ENCODE measurements at places on chromosomes 3 and 15.

GRCh38 chr15:22978691-22979237 lies 1.4 kb downstream of the CYFIP1 start:
- DNase-seq = no peak

DNA sequence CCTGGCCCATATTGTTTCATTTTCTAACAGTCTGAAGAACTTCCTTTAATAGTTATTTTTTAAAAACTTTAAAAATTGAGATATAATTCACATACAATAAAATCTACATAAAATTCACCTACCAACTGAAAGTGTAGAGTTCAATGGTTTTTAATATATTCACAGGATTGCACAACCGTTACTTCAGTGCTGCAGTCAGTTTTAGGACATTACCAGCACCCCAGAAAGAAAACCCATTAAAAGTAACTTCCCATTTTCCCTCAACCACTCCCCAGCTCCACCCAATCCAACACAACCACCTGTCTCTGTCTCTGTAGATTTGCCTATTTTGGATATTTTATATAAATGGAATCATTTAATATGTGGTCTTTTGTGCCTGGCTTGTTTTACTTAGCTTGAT lies 29.6 kb downstream of the MGA start:
- no peak for DNase-seq

- no peak for DNase-seq
Measured at GRCh38 chr3:32109256-32109655, 2.8 kb downstream of the GPD1L start.

- DNase-seq = no peak
Measured at GRCh38 chr3:108428586-108428985, 81.8 kb downstream of the MYH15 start.

- DNase-seq = no peak
Measured at GRCh38 chr15:98800437-98801233, 152.3 kb downstream of the IGF1R start.

DNA sequence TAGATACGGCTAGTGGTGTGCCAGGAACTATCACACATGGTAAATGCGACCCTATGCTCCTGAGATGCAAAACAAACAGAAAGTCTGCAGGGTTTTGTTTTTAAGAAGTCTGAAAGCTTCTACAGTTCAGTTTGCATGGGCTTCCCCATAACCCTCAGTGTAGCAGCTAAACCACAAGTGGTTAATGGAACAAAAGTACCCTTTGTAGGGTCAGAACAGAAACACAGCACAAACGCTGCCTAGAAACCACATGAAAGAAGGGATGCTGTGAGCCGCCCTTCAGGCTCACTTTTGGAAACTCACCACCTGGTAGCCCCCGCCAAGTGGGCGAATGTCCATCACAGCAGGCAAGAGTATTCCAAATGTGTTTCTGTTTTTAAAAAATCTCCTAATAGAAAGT lies 46.2 kb downstream of the CTDSPL start:
- DNase-seq = no peak

- DNase-seq = no peak
Measured at GRCh38 chr3:174318181-174318580, 541.0 kb upstream of the NAALADL2 start.

- no peak for DNase-seq
Measured at GRCh38 chr3:192826214-192827006, 91.2 kb downstream of the MB21D2 start.

- no peak for DNase-seq
Measured at GRCh38 chr3:47630810-47631209, 52.1 kb upstream of the CSPG5 start.

DNA sequence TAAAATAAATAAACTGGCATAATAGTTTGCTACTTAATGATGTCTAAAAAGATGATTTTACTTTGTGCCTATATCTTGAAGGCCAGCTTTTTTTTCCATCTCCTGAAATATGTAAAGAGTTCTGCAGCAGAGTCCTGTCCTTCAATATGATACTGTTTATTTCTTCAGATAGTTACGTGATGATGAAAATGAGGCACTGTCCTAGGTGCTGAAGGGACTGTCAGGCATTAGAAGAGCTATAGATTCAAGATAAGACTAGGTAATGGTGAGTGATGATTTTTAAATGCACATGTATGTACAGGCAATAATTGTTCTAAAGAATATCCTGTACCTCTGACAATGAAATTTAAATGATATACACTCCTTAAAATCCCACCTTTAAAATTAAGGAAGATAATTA lies 326.9 kb upstream of the DNAJC19 start:
- DNase-seq = no peak

DNA sequence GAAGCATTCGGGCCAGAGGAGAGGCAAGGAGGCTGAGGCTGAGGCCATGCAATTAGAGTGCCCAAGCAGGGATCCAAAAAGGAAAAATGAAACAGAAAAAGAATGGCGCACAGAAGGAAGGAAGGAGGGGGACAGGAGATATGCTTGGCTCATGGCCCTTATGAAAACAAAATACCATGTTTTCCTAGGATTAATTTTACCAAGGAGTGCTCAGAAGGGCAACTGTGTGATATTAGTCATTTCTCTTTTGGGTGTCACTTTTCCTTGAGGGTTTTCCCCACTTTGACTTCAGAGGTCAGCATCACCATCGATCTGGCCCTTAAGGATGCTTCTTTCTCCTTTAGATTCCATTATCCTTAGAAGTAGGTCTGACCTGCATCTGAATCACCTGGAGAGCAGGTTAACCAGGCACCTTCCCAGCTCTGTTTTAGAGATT lies 1.4 kb downstream of the PARP14 start:
- DNase-seq = no peak

GRCh38 chr3:24773798-24774197 lies 279.1 kb upstream of the THRB start:
- DNase-seq = no peak

GRCh38 chr15:73937726-73938125 lies 11.5 kb downstream of the LOXL1 start:
- no peak for DNase-seq

GRCh38 chr3:175668300-175668699 lies 809.2 kb downstream of the NAALADL2 start:
- DNase-seq = no peak

DNA sequence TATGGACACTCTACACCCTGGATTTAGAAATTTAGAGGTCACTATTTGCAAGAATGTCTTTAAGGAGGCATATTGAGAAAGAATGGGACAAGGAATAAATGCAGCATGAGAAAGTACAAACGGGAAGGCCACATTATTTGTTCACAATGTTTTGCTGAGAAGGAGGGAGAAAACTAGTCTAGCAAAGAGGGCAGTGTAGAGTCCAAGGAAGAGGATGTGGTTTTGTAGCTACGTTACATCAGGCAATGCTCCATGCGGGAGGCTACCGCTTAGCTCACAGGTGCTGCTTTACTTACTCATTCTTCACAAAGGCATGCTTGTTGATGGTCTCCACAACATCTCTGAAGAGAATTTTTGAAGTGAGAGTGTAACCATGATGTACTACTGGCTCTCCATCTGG lies 191.1 kb downstream of the PLCH1 start:
- DNase-seq = no peak

- DNase-seq = no peak
Measured at GRCh38 chr3:146306656-146307455, 56.0 kb upstream of the PLSCR4 start.

- DNase-seq = no peak
Measured at GRCh38 chr3:48119505-48120193, 68.6 kb downstream of the CDC25A start.

DNA sequence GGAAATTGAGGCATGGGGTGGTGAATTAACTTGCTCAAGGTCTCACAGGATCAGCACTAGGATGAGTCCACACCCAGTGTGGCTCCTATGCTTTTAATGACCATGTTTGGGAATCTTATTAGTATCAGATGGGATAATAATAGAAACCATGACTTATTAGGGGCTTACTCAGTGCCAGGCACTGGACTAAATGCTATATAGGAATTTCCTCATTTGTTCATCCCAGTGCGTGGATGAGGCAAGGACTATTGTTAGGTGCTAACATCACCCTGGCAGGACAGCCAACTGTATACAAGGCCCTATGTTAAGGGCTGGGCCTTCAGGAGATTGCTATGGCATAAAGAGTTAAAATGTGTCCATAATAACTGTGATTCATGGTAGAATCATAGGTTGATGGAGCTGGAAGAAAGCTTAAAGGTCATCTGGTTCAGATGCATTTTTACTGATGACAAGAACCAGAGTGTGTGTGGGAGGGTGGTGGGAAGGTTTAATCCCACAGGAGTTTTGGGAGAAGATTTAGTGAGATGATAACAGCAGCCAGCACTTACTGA lies 4.7 kb upstream of the FEM1B start:
- DNase-seq = no peak

DNA sequence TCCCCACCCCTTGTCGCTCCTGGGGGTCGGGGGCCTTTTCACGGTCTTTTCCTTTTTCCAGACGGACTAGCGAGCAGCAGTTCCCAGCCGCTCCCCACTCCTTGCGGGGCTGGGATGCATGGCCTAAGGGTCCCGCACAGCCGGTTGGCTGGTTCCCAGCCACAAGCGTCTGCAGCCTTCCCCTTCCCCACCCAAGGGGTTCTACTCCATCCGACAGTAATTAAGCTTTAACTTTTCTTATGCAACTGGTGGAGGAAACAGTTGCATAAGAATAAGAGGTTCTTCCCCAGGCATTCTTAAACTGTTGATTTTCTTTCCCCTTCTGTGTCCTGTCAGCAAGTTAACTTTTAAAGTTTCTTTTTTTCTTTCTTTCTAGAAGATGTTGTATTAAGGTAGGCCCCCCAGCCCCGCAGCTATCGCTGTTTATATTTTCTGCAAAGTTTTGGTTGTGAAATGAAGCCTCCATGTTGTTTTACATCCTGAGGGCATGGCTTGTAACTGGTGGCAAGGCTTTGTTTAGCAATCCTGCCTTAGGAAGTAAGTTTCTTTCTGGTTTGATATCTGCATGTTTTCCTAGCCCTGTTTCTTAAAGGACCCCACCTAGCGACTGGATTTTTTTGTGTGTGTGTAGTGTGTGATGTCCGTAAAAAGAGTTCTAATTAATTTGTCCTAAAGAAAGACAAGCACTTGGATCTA lies 207.5 kb downstream of the ZNF385D start:
- DNase-seq = no peak

DNA sequence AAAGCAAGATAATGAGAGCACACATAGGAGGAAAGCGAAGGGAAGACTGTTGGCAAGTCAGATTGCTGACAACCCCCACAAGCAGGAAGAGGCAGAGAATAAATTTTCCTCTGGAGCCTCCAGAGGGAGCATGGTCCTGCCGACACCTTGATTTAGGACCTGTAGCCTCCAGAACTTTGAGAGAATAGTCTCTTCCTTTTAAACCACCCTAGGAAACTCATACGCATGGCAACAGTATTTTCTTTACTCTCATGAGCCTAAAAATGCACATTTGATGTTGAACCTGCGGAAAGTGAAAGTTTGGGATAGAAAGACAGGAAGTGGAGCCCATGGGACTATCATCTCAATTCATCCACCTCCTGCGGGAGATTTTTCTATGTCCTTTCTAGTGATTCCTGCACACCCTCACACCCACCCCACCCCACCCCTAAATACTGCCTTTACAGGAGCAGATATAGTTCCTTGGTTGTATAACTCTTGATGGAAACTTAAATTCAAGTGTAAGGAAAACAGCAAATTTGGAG lies 116.7 kb upstream of the LPP start:
- no peak for DNase-seq

DNA sequence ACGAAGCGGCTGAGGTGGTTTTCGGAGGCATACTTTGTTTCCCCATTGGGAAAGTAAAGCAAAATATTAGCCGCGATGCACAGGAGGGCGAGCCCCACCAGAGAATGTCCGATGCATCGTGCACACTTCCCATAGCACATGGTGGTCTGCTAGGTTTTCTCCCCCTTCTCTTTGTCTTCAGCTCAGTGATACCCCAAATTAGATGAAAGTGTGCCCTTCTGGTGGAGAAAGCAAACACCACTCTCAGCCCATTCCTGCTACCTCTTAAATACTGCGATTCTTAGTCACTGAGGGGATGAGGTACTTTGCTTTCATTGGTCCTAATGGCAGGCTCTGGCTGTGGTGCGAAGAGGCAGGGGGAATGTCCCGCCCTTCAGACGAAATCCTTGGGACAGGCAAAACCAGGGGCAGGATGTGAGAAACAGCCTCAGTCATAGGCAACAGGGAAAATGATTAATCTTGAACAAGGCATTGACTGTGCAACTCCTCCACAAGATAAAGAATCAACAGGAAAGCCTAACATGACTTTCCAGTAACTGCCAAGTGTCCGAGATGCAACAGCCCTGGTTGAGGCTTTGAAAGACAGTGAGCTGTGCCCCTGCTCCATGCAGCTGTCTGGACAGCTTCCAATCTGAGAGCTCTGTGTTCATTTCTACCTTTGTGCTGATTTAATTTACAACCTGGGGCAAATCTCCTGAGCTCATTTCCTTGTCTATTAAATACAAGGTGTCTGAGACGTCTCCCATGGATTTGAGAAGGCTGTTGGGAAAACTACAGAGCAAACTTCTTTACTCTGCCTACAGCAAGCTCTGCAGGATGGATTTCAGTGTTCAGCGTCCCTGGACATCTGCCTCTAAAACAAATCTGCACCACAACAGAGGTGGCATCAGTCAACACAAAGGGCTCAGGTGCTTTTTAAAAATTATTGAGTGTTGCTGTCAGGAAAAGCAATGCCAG lies at the start of gene TM4SF1:
Gene TM4SF1, minus strand, starts transcription at position 242 of the 957 bp plus-strand sequence. Its CDS starts 102 bp downstream, at position 140.
- DNase-seq = no peak

- peak; percentile 11 for DNase-seq
Measured at GRCh38 chr3:126134219-126134975, 46.0 kb downstream of the ALDH1L1 start.

- no peak for DNase-seq
Measured at GRCh38 chr3:117168896-117169295, 459.3 kb downstream of the TUSC7 start.

DNA sequence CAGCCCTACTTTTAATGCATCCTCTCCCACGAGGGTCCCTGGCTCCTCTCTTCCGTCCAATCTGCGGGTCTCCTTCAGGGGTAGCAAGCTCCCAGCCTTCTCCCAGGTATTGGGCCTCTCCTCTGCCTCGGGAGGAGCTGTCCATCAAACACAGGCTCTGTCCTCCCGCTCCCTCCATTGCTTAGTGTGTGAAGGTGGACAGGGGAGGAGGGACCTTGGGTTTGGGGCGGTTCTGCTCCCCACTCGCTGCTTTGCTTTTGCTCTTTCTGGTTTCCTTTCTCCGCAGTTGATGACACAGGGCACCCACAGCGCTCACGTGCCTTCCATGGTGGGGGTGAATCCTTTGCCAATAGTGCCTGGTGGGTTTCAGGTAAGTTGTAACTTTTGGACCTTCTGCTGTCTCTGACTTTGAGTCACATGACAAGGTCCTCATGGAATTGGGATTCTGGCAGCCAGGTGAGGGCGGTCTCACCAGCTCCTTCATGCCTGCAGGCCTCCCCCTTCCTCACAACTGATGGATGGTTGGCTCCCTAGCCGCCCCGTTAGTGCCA lies 18.9 kb downstream of the MUC20 start:
- no peak for DNase-seq

- DNase-seq = no peak
Measured at GRCh38 chr3:198027799-198028390, 67.9 kb downstream of the LMLN start.

Measured in stimulated activated CD8-positive, alpha-beta memory T cell treated with anti-CD3 and anti-CD28 coated beads, Interleukin-15, amount 100 ng/mL, for 48 hours (primary cell).